ENCODE measurements at places on chromosomes 7 and 10.

DNA sequence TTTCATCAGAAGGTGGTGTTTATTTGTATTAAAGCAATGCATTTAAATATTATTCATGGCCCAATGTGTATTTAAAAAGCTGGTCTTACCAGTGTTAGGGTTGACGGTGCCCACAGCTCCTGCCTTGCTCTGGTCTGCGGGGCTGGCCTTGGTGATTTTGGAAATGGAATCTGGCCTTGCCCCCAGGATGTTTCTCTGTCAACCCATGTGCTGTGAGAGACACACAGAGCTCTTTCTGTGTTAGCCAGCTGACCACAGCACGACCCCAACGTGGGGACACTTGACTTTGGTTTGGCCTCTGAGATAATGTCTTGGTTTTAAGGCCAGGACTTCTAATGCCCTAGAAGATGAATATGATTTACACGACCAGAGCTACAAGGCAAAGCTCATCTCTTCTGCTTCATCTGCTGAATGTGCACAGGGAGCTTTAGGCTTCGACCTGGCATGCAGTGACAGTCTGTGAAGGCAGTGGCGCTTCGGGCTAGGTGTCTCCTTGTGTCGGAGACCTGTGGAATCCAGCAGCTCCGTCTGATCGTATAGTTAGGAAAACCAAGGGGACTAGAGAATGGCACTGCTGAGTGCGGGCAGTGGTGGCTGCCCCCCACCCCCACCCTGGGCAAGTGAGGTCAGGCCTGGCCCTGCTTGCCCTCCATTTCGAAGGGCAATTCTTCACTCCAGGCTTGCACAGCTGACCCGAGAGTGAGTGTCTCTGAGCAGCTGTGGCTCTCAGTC, 246.1 kb downstream of the EBF3 start:
- peak; percentile 56 for DNase-seq

- DNase-seq, result no peak
Observed at GRCh38 chr7:105945848-105946247, 17.2 kb upstream of the CDHR3 start.

GRCh38 chr7:15084368-15084767, 181.8 kb upstream of the DGKB start:
- DNase-seq, result no peak

DNA sequence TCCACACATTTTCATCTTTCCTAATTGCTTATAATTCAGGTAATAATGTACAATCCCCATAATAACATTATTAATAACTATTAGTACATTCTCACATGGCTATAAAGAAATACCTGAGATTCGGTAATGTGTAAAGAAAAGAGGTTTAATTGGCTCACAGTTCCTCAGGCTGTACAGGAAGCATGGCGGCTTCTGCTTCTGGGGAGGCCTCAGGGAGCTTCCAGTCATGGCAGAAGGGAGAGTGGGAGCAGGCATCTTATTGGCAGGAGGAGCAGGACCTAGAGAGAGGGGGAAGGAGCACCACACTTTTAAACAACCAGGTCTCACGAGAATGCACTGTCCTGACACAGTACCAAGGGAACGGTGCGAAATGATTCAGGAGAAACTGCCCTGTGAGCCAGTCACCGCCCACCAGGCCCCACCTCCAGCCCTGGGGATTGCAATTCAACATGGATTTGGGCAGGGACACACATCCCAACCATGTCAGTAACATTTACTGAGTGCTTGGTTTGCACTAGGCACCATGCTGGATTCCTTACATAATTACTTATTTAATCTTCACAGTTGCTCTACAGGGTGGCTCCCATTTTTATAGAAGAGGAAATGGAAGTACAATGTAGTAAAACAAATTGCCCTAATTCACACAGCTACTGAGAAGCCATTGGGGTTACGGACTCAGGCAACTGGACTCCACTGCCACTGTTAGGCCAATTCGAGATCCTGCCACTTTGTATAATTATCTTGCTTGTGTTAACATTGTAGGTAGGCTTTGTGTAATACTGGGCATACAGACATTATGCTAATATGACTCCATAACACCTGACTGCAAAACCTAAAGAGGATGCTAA, 8.7 kb upstream of the ESYT2 start:
- DNase-seq, result no peak

DNA sequence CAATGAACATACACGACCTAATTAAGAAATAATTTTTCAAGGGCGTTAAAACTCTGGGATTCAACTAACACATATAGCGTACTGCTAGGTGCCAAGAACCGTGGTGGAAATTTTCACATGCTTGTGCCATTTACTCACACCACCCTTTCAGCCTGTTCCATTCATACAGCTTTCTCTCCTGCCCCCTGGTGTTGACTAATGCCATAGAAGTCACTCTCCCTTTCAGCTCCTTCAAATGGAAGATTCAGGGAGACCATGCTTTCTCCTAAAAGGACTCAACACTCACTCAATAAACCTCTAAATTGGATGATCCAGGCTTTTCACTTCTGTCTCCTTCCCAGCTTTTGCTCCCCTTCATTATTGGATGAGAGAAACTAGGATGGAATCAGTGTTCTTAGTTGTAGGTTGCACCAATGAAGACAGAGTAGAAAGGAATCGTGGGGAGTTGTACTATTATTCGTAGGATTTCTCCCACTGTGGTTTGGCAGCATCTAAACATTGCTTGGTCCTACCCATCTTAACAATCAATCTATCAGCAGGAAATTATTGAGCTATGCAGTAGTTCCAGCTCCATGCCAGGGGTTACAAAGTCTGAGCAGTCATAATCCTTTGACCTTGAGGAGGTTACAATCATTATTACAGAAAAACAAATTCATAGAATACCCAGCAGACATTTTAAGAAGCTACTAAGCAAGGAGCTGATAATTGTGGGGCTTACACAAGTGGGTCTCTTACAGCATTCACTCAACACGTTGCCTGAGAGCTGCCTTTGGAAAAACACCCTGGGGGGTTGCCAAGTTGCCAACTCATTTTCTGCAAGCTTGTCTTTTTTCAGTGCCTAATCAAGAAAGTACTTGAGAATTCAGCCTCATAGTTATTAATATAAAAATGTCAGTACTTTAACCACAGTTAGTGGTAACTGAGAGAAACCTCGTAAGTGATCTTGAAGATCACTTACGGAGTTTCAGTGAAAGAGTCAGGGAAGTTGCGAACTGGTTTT, 2.8 kb upstream of the PPP1R3C start:
- no peak for DNase-seq

DNA sequence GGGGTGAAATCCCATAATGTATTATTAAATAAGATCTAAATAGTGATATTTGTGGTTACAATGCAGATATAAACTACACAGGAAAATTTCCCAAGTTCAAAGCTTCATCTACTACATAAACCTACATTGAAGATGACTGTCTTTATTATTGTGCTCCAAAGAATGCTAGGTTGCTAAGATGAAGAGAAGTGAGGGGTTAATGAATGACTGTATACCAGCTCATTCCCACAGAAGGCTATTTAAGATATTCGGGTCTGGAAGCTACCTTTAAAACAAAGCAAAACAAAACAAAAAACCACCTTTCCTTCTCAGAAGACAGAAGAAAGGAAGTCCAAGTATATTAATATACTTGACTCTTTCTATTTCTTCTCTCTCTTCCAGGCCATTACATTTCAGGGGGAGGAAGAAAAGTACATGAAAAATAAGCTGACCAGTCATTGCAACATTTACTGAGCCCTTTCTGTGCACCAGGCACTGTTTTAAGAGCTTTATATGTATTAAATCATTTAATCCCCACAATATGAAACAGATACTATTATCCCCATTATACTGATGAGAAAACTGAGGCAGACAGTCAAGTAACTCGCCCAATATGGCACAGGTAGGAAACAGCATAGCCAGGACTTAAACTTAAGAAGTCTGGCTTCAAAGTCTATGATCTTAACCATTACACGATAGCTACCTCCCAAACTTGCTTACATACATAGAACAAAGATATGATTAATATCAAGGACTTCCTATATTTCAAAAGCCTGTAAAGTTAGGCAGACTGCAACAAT, 48.1 kb downstream of the TNPO3 start:
- DNase-seq, result no peak
